Activated T-cell treated with anti-CD3 and anti-CD28 coated beads, Interleukin-2, amount 50 U/mL, for 24 hours (primary cell): ENCODE measurements at places on chromosomes 2 and 18.

DNA sequence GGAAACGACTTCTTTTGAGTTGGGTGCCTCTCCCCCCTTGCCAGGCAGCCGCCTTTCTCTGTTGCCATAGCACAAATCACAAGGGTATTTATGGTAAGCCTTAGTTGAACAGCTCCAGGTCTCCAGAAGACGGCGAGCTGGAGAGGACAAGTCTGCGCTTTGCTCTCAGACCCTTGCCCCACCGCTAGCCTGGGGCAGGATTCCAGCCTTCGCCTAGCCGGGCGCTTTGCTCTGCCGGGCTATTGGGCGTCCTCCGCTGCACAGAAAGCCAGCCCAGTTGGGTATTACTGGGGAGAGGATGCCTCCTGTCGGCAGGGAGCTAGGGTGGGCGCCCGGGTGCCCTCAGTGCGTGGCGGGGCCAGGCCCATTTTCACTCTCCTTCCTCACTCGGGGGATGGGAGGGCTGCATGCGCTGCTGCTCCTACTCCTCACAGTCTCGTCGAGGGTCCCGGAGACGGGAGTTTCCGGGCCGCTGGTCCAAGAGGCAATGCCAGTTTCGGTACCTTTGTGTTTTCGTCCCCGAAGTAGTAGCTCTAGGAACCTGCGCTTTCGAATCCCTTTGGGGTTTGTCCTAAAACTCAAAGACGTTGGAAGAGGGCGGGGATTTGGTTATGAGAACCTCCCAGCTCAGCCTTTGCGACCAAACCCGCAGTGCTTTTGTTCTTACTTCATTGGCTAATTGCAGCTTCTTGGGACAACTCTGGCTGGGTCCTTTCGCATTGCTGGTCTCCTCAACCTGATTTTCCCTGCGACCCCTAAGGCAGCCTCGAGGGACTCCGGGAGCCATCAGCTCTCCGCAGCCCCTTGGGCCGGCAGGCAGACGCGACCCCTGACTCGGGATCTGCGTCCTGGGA lies 3.6 kb upstream of the DLX2 start:
- peak; percentile 65 for DNase-seq

GRCh38 chr18:74468547-74469061 lies 11.5 kb upstream of the DIPK1C start:
- DNase-seq = no peak

DNA sequence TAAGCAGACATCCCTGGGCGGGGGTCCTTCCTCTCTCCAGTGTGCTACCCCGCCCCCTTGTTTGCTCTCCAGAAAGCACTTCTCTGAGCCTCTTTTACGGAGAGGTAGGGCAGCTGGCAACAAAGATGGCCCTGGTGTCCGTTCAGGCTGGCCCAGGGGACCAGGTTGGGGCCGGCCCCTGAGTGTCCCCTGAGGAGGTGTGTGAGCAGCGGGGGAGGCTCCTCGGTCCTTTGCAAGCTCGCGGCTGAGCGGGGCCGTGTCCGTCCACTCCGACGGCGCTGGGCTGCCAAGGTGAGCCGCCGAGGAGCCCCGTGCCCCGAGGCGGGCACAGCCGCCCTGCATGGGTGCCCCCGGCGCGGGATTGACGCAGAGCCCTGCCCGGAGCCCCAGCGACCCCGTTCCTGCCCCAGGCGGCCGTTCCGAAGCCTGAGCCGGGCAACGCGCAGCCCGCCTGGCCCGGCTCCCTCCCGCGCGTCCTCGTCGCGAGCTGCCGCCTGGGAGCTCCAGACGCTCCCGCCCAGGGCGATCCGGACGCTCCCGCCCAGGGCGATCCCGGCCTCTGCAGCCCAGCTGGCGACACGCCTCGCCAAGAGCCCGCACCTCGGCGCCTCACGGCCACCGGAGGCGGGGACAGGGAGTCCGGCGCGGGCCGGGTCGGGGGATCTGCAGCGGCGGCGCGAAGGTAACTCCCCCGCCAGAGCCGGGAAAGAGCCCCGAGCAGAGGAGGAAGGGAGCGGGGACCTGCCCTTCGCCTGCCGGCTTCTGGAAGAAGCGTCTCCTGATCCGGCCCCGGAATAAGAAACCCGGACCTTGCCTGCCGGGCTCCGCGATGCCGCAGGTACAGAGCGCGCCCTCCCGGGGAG lies at the start of gene PROKR1:
Gene PROKR1 (plus strand): TSS at position 569 of the 863 bp plus-strand sequence. CDS start 2,243 bp downstream, outside the sequence.
- DNase-seq = peak; percentile 51

DNA sequence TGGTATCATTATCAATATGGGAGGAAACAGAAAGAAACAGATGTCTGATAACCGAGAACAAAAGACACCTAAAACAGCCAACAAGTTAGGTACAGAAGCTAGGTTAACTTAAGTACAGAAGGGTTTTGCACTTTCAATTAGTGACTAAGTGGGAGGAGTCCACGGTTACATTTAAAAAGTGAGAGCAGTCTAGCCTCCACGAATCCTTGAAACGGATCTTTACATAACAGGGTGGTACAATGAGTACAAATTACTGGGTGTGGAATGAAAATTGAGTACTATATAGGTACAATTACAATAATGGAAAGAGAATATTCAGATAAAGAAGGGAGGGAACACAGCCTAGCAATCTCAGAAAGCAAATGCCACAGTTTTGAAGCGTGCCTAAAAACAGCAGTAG lies 76.6 kb downstream of the TLK1 start:
- no peak for DNase-seq

DNA sequence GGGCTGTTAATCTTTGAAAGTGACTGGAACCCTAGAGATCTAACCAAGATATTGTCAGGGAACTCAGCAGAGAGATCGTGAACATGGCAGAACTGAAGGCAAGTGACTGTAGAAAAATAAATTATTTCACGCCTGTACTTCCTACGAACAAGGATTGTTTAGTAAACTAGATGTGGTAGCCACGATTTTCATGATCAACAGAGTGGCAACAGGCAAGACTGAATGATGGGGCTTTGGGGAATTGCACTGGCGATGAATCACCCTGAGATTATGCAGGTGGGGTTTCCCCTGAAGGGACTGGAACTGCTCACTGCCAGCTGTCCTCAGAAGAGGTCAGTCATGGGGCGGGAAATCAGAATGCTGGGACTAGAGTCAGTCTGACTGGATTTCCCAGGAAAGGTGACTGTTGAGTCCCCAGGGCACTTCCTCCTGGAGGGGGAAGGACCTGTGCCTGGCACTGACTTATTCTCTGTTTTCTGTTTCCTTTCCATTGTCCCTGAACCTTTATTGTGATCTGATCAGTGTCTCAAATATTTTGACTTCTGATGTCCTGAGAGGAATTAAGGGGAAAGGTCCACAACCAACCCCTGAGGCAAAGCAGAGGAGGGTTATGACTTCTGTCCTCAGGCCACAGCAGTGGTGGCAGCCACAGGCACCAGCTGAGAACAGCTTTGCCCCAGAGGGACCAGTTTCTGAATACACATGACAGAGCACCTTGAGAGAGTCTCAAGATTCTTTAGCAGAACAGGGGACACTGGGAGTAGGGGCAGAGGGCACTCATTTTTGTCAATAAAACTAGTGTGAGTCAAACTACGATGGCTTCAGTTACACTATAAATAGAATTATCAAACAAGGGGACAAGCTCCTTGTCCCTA lies 70.0 kb downstream of the NAB1 start:
- peak; percentile 75 for DNase-seq

GRCh38 chr2:104793966-104794365 lies 59.9 kb upstream of the POU3F3 start:
- no peak for DNase-seq

DNA sequence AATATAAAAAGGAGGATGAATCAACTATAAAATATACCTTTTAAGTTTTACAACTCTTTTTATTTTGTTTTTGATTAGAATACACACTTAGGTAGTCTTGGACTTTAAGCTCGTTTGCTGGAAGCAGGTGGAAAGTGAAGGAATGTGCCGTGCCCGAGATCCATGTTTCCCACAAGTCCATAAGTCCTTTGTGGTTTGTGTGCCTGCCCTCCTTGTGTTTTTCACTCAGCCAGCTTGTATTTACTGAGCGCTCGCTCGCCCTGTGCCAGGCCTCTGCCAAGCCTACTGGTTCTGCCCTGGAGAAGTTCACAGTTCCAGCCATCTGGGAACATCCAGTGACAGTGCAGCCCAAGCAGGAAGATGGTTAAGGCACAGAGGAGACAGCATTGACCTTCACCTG lies 142.6 kb downstream of the MGAT5 start:
- no peak for DNase-seq

DNA sequence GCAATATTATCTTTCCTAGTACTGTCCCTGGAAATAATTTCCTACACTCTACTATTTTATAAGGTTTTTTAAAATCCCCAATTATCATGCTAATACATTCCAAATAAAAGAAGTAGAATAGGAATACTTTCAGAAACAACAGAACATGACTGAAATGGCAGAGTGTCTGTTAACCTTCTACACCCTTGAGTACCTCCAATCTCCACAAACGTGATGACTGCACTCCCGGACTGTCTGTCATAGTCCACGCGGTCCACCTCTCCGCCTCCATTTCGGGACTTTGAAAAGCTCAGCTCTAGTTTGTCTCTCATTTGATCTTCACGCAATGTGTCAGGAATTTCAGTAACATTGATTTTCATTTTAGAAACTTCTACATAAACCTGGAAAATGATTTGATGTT lies 13.6 kb upstream of the RBM43 start:
- no peak for DNase-seq

GRCh38 chr2:191802180-191802579 lies 44.7 kb downstream of the CAVIN2 start:
- no peak for DNase-seq

- DNase-seq = no peak
Observed at GRCh38 chr2:63118821-63119220, 68.2 kb downstream of the OTX1 start.

DNA sequence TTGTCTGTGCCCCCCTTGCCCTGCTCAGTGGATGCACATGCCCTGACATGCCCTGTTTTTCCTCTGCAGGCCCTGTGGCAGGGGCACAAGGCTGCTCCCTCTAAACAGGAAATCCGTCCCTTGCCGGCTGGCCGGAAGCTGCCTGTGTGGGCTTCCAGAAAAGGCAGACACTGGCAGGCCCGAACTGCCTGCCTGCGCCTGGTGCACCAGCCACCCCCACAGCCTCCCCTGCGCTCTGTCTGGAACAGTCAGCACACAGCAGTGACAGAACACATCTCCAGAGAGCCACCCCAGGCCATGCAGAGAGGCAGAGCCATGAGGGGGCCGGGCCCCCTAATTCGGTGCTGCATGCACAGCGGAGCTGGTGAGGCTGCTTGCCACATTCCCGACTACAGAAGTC lies 33.5 kb downstream of the LOXHD1 start:
- peak; percentile 64 for DNase-seq

GRCh38 chr2:168583064-168583709 lies 127.1 kb downstream of the CERS6 start:
- DNase-seq = no peak

DNA sequence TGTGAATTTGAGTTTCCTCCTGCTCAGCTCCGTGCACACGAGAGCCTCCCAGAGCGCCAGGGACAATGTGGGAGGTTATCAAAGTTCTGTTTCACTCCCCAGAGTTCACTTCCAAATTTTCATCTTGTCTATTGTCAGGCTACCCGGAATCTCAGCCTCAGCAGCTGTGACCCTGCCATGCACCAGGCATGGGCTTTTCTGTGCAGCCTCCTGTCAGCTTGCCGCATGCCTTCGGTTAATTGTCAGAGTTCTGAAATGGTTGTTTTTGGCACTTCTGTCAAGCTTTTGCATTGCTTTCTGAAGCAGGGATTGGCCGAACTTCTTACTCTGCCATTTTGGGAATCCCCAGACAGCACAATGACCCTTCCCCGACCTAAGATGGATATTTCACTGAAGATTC lies 60.4 kb downstream of the SH3YL1 start:
- DNase-seq = no peak

DNA sequence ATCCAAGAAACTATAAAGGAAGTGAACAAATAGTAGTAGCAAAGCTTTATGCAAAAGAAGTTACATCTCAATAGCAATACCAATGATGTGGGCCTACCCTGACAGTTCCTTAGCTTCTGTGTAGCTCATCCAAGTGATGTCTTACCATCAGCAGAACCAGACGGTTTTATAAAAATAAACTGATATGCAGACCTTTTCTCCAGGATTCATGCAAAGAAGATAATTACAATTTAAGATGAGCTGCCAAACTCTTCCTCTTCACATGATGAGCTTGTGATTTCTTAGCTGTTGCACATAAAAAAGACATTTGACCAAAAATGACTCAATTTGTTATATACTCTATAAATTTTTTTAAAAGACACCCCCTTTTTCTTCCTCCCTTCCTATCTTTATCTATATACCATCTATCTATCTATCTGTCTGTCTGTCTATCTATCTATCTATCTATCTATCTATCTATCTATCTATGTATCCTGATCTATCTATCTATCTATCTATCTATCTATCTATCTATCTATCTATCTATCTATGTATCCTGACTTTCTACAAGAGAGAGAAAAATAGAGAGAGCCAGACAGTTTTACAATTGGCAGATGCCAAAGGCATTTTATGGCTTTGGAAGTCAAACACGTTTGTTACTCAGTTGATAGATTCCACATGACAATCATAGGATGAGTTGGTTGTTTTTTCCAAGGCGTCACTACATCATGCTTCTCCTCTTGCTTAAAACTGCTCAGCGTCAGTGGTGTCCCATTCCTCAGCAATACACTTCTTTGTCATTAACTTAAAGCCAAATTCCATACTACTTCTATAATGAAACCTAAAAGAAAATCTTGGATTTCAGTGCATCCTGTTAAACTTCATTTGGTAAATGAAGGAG lies 65.9 kb upstream of the ACTR3 start:
- DNase-seq = no peak

DNA sequence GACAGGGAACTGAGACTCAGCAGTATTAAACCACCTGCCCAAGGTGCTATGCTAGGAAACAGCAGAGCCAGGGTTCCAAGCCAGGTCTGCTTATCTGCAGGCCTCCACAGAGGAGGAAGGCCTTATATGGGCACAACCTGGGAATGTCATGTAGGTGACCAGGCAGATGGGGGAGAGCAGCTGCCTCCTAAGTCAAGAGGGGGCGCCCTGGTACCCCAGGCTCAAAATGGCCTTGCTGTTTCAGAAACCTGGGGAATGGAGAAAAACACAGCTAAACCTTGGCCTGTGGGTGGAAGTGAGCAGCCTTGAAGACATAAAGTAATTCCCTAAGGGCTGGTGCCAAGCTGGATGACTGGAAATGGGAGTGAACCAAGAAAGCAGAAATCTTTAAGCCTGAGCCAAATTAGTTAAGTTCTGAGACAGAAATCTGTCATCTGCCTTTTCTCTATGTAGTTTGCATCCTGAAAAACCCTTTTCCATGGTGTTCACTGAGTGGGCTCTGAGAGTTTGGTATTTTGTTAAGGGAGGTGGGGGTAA lies 79.1 kb downstream of the MAPK4 start:
- DNase-seq = no peak

GRCh38 chr2:27347641-27348040 lies 8.9 kb downstream of the GTF3C2 start:
- DNase-seq = no peak

- DNase-seq = no peak
Observed at GRCh38 chr2:12770300-12770968, 53.7 kb downstream of the TRIB2 start.

GRCh38 chr2:109174626-109175349 lies 45.8 kb downstream of the SH3RF3 start:
- no peak for DNase-seq
